ENCODE measurements at places on chromosomes 4 and X. TPM values are rescaled to one million over a fixed set of nuclear protein-coding genes. Genes with fewer than 3 reads are reported as not detected.
A peak's percentile ranks its signal among the peaks of the same experiment; 100 is the strongest.

The MAGEA6 gene
- not detected for total RNA-seq

The ETDB gene
- total RNA-seq: not detected

The PAGE1 gene
- not detected for total RNA-seq

The MTMR8 gene
- not detected for total RNA-seq

GRCh38 chrX:17531500-17531899, 156.5 kb downstream of the NHS start:
- H3K4me3 ChIP-seq: no peak overlapping the region
- no peaks in the 10 kb centered on the region for H3K27me3 ChIP-seq
- H3K36me3 ChIP-seq: no peaks in the 10 kb centered on the region

- H3K27me3 ChIP-seq: no peaks in the 10 kb centered on the region
- no peak for DNase-seq
- no peak overlapping the region for H3K4me3 ChIP-seq
- H3K27ac ChIP-seq: no peak overlapping the region
These were observed 36.4 kb downstream of the PCDH7 start for GRCh38 chr4:30756553-30756952.

DNA sequence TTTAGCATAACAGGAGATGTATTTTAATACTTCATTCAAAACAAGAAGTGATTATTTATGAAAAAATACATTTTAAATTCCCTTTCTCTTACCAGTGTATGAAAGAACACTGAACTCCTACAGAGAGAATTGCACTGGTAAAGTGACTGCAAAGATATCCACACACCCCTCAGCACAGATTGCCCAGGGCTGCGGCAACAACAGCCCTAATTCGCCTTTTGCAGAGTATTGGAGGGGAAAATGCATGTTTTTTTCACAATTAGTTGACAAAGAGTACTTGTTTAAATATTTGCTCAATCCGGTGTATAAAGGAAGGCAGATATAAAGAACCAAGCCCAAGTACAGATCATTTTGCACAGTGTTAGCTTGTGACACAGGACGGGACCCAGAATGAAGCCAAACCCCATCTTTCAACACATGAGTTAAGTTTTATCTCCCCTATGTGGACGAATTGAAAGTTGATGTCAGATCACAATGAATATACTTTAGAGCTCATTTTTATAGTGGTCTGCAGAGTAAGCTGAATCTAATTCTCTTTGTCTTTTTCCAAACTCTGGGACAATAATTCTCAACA, 551.4 kb upstream of the IGFBP7 start:
- no peaks in the 10 kb centered on the region for H3K27me3 ChIP-seq
- no peaks in the 10 kb centered on the region for H3K4me1 ChIP-seq
- DNase-seq: no peak
- no peaks in the 10 kb centered on the region for H3K36me3 ChIP-seq
- no peak overlapping the region for H3K27ac ChIP-seq

DNA sequence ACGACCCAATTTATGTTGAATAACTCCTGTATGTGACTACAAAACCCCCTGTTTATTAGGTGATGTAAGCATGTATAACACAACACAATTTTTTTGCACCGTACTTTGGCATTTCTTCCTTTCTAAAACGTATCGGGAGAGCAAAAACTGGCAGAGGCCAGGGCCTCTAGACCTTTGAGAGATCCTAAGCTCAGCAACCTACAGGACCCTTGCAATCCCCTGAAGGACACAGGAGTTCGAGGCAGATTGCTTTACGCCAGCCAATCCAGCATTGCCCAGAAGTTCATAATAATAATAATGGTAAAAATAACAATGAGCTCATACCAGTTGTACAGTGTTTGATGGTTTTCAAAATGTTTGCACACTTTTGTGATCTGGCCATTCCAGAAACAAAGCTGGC, 7.7 kb downstream of the NKX3-2 start:
- H3K27ac ChIP-seq: no peak overlapping the region
- no peak for DNase-seq
- no peaks in the 10 kb centered on the region for H3K36me3 ChIP-seq
- peaks cover 97% of the 10 kb centered on the region for H3K27me3 ChIP-seq
- H3K4me1 ChIP-seq: no peaks in the 10 kb centered on the region
- H3K4me3 ChIP-seq: no peak overlapping the region

DNA sequence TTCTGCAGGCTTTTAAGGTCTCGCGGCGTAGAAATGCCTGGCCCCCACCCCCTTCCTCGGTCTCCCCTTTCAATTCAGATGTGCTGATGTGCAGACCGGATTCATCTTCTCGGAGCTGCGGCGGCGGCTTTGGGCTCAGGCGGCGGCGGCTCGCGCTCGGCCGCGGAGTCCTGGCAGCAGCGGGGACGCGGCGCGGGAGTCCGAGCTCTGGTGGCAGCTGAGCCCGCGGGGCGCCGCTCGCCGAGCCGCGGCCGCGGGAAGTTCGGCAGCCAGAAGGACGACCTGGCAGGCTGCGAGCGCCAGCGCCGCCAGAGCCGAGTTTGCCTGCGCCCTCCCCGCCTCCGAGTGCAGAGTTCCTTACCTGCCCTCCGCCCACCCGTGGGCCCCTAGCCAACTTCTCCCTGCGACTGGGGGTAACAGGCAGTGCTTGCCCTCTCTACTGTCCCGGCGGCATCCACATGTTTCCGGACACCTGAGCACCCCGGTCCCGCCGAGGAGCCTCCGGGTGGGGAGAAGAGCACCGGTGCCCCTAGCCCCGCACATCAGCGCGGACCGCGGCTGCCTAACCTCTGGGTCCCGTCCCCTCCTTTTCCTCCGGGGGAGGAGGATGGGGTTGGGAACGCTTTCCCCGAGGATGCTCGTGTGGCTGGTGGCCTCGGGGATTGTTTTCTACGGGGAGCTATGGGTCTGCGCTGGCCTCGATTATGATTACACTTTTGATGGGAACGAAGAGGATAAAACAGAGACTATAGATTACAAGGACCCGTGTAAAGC, 448 bp downstream of the TLL1 start:
- peak; percentile 34 for DNase-seq
- H3K4me3 ChIP-seq: peak overlapping the region; percentile 66
- no peaks in the 10 kb centered on the region for H3K4me1 ChIP-seq
- H3K36me3 ChIP-seq: no peaks in the 10 kb centered on the region
- peaks cover 41% of the 10 kb centered on the region for H3K27me3 ChIP-seq

DNA sequence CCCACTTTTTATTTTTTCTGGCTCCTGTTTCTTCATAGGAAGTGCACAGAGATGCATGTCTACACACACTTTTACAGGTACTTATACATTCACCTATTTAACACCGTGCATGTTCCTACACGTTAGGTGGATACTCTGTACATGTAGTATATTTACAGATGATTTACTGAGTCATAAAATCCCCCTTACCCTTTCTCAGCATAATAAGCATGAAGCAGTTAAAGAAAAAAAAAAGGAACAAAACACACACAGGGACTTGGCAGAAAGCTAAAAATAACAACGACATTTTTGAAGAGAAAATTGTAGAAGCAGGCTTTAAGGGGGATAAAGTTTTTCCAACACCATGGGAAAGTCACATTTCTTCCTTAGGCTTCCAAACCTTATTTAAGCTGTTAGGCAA, 96.4 kb upstream of the IQCM start:
- no peak overlapping the region for H3K4me3 ChIP-seq
- H3K4me1 ChIP-seq: no peaks in the 10 kb centered on the region
- no peak for DNase-seq
- no peaks in the 10 kb centered on the region for H3K27me3 ChIP-seq
- H3K36me3 ChIP-seq: no peaks in the 10 kb centered on the region

DNA sequence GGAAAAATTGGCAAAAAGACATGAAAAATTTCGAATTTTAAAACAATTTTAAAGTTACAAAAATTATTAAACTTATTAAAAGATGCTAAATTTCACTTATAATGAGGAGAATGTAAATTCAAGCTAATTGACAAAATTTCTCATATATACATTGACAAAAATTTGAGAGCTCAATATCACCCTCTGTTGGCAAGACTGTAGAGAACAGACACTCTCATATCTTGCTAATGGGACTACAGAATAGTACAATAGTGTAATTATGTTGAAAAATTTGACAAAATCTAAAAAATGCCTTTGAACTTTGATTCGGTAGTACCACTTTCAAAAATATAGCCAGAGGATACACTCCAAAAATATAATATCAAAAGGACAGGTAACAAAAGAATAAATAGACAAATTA, 29.8 kb downstream of the DCAF8L2 start:
- H3K27me3 ChIP-seq: no peaks in the 10 kb centered on the region
- no peak overlapping the region for H3K4me3 ChIP-seq
- H3K27ac ChIP-seq: no peak overlapping the region
- H3K36me3 ChIP-seq: no peaks in the 10 kb centered on the region
- no peaks in the 10 kb centered on the region for H3K4me1 ChIP-seq

GRCh38 chrX:134444681-134445080, 15.3 kb upstream of the HPRT1 start:
- no peak overlapping the region for H3K4me3 ChIP-seq
- DNase-seq: no peak
- no peaks in the 10 kb centered on the region for H3K36me3 ChIP-seq
- no peaks in the 10 kb centered on the region for H3K4me1 ChIP-seq
- no peak overlapping the region for H3K27ac ChIP-seq

DNA sequence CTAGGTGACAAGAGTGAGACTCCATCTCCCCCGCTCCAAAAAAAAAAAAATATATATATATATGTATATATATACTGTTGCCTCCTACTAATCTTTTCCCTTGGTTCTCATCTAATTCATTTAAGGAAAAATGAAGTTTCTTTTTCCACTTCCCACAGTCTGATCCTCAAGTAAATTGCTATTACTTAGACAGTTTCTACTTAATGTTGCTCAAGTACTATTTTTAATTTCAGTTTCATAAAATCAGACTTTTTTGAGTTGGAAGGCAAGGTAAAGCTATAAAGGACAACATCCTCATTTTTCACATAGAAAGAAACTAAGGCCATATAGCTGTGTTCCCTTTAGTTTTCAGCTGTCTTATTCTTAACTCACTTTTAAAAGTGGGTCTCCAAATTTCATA, 5.8 kb downstream of the RXFP1 start:
- no peak overlapping the region for H3K27ac ChIP-seq
- no peak overlapping the region for H3K4me3 ChIP-seq
- no peaks in the 10 kb centered on the region for H3K27me3 ChIP-seq
- 0 out of 2 replicates have a peak, but pooled peaks cover 7% of the 10 kb centered on the region for H3K4me1 ChIP-seq

DNA sequence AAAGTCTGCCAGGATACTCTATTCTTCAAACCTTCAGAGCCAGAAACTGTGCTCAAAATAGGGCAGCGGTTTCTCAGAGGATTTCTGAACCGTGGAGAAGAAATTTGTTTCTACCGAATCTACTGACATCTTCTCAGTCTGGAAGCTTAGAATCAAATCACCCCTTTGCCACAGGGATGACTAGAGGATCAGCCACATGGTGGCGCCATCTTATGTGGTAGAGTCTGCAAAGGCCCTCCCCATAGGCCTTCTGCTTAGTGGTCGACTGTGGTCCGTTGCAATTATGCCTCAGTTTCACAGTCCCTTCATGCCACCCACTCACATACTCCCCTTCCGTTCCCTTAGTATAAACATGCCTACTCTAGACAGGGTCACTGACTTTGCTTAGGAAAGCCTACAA, 680.7 kb upstream of the SPANXN1 start:
- H3K27me3 ChIP-seq: no peaks in the 10 kb centered on the region
- H3K4me1 ChIP-seq: no peaks in the 10 kb centered on the region
- H3K36me3 ChIP-seq: no peaks in the 10 kb centered on the region
- H3K27ac ChIP-seq: no peak overlapping the region
- H3K4me3 ChIP-seq: no peak overlapping the region

GRCh38 chr4:33187035-33187434, 2466.9 kb downstream of the PCDH7 start:
- no peaks in the 10 kb centered on the region for H3K4me1 ChIP-seq
- no peak overlapping the region for H3K27ac ChIP-seq
- no peak for DNase-seq
- no peak overlapping the region for H3K4me3 ChIP-seq
- H3K27me3 ChIP-seq: no peaks in the 10 kb centered on the region
- H3K36me3 ChIP-seq: no peaks in the 10 kb centered on the region

DNA sequence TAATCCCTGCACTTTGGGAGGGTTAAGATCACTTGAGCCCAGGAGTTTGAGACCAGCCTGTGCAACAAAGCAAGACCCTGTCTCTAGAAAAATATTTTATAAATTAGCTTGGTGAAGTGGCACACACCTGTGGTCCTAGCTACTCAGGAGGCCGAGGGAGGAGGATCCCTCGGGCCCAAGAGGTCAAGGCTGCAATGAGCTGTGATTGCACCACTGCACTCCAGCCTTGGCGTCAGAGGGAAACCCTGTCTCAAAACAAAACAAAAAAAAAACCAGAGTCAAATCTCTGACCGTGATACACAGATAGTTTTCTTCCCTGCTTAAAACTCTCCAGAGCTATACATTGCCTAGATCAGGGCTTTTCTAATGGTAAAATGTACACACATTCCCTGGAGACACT, 53.5 kb downstream of the CHST7 start:
- no peak for DNase-seq
- H3K27ac ChIP-seq: no peak overlapping the region
- peaks cover 27% of the 10 kb centered on the region for H3K4me1 ChIP-seq
- H3K4me3 ChIP-seq: no peak overlapping the region
- H3K27me3 ChIP-seq: no peaks in the 10 kb centered on the region

DNA sequence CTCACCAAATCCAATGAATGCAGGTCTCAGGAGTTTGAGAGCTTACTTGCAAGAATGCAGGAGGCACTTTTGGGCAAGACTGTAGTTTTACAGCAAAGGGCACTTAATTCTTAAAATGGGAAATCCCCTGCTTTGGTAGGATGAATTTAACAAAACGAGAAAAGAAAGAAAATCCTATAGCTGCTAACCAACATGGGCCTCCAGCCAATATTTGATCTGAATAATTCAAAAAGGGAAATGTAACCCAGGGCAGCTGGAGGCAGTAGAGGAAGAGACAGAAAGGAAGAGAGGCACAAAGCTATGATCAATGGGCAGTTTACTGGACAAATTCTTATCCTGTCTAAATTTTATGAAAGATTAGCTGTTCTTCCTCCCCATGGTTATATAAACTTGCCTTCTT, 142.3 kb downstream of the SH3KBP1 start:
- H3K4me1 ChIP-seq: no peaks in the 10 kb centered on the region
- no peak overlapping the region for H3K4me3 ChIP-seq
- no peak for DNase-seq
- H3K36me3 ChIP-seq: no peaks in the 10 kb centered on the region
- no peak overlapping the region for H3K27ac ChIP-seq
- no peaks in the 10 kb centered on the region for H3K27me3 ChIP-seq

- H3K27ac ChIP-seq: no peak overlapping the region
- no peak overlapping the region for H3K4me3 ChIP-seq
- DNase-seq: no peak
- peaks cover 22% of the 10 kb centered on the region for H3K27me3 ChIP-seq
- no peaks in the 10 kb centered on the region for H3K4me1 ChIP-seq
- no peaks in the 10 kb centered on the region for H3K36me3 ChIP-seq
These were observed 44.0 kb downstream of the ADRA2C start for GRCh38 chr4:3810111-3810680.

- peaks cover 16% of the 10 kb centered on the region for H3K27me3 ChIP-seq
- no peak overlapping the region for H3K27ac ChIP-seq
- peak; percentile 23 for DNase-seq
- no peaks in the 10 kb centered on the region for H3K36me3 ChIP-seq
- H3K4me3 ChIP-seq: no peak overlapping the region
These were observed 18.5 kb downstream of the GC start for GRCh38 chr4:71765350-71765749.

DNA sequence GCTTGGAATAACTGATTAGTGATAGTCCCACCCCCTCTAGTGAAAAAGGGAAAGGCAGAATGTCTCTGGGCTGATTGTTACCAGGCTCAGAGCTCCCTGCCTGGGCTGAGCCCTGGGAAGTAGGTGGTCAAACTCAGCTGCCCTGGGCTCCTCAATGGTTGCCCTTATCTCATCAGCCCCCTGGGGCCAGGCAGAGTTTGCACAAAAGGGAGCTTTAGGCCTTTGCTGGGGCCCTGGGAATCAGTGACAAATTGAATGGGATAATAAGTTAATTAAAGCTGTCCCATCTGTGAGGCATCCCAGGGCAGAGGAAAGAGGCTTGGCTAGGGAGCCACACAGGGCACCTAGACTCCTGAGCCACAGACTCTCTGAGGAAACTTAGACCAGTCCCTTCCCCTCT, 89.0 kb downstream of the EFNB1 start:
- no peaks in the 10 kb centered on the region for H3K4me1 ChIP-seq
- H3K27me3 ChIP-seq: no peaks in the 10 kb centered on the region
- no peak for DNase-seq
- H3K36me3 ChIP-seq: no peaks in the 10 kb centered on the region
